ENCODE measurements at places on chromosomes 2 and 18. TPM values are rescaled to one million over a fixed set of nuclear protein-coding genes. Genes with fewer than 3 reads are reported as not detected.

DNA sequence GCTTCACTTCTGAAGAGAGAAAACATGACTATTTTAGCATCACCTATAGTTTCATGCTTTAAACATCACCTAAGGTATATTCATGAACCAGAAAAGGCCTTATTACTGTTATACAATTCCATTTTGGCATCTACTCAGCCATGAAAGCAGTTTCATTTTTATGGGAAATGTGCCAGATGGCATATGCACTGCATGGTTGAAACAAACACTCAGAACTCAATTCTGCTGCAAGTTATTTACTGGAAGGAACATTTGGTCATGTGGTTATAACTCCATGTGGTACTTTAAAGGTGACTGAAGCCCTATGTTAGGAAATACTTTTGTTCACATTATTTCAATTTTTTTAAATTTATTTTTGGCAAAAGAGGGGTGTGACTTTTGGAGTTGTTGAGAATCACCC, 287.5 kb upstream of the CRIM1 start:
- DNase-seq, result no peak

DNA sequence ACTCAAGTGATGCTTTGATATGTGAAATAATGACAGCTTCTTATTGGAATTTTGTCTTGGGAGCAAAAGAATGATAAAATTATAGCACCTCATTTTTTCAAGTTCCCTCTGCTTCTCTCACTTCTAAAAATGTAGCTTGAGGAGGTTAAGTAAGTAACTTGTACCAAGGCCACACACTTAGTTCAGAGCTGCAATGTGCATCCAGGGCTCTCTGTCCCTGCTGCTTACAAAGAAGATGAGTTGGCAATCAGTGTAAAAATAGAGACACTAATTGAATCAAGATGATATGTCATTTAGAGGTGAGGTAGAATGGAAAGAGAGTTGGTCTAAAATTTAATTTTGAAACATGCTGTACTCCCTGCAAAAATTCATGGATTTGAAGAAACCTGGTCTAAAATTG, 312.0 kb upstream of the TNP1 start:
- DNase-seq, result no peak

DNA sequence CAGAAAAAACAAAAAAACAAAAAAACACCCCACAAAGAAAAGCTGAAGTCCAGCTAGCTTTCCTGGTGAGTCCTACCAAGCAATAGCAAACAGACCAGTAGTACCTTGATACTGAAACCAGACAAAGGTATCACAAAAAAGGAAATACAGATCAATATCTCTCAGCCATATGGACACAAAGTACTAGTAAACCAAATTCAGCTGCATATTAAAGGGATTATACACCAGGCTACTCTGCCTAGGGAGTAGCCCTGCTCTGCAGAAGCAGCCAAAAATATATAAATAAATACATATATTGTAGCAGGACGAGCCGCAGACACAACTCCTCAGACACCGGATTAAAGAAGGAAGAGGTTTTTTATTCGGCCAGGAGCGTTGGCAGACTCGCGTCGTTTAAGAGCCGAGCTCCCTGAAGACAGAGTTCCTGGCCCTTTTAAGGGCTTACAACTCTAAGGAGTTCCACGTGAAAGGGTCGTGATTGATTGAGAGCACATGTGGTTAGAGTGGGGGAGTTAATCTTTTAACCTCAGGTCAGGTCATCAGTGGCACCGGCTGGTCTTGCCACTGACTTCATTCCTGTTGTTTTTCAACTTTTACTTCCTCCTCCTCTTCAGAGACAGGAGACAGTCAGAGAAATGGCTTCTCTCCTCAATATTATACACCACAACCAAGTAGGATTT, 38.4 kb upstream of the DTNB start:
- DNase-seq, result no peak

DNA sequence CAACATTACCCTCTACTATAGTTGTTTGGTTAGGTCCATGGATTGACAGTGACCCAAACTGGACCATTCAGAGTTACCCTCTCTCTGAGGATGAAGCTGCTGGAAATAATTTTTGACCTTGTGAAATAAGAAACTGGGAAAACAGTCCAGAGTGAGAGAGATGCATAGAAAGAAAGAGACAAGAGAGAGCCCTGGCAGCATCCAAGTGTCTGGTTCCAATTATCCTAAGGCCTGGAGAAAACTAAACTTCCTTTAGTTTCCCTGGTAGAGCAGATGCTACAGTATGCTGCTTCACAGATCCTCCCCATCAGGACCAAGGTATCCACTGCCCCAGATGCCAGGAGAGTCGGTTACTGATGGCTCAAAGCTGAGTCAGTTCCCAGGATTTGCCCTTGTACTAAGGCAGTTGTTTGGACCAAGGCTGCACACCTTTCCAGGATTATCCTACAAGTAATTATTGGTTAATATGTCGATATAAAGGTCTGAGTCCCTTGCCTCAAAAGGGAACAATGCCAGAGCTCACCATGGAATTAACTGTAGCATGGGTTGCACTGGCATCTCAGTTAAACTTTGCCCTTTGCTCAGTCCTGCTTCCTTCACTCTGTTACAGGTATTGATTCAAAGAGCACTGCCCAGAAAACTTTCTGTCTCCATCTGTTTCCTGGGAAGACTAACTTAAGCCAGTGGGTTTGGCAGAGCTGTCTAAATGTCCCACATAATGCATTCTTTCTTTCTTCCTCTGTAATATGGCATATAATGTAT, 14.6 kb upstream of the CHN1 start:
- no peak for DNase-seq

RAB6D gene
- total RNA-seq, result 0.13 TPM

ADD2 gene
- 2.1 TPM for total RNA-seq

COL6A3 gene
- total RNA-seq, result 197 TPM

GPBAR1 gene
- 1.5 TPM for total RNA-seq

TEKT4 gene
- not detected for total RNA-seq

PARD3B gene
- total RNA-seq, result 31.4 TPM

SGPP2 gene
- 45.8 TPM for total RNA-seq

CREG2 gene
- total RNA-seq, result 1.8 TPM

Data from ureter (tissue), 1 donor.